ENCODE measurements at places on chromosomes 11 and 22.

GRCh38 chr22:30092686-30093085, 12.4 kb downstream of the HORMAD2 start:
- DNase-seq, result no peak

DNA sequence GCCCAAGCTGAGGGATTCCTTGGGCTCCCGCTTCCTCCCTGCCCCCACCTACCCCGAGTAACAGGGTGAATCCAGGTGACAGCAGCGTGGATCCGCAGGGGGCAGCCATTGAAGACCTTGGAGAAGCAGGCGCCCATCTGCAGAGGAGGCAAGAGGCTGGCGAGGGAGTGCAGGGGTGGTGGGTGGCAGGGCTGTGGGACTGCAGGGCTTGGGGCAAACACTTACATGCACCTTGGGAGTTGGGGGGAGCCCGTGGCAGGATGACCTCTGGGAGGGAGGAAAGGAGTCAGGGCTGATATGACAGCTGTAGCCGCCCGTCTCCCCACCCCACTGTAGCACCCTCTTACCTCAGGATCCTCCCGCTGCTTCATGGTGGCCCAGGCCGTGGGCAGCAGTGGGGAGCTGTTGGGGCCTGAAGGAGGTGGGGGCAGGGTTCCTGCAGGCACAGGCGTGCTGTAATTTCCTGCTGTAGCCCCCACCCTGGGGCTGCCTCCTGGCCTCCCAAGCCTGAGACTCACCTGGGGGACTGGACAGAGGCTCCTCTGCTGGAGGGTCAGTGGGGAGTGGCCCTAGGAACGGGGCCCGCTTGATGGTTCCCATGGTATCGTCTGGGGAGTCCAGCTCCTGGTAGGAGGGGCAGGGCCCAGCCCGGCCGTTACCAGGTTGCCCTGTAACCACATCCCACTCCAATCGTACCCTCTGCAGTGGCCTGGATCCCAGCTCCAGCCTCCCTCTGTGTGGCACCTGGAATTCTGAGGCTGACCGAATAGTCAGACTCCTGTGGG, 6.1 kb downstream of the MAP4K2 start:
- DNase-seq, result no peak

DNA sequence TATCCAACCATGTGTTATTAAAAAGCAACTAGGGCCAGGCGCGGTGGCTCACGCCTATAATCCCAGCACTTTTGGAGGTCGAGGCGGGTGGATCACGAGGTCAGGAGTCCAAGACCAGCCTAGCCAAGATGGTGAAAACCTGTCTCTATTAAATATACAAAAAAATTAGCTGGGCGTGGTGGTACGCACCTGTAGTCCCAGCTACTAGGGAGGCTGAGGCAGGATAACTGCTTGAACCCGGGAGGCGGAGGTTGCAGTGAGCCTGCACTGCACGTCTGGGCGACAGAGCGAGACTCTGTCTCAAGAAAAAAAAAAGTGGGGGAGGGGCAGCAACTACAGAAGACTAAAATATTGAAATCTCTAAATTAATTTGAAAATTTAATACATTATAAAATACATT, 18.4 kb downstream of the CHORDC1 start:
- no peak for DNase-seq

GRCh38 chr11:7927635-7928034, 3.4 kb downstream of the OR10A6 start:
- DNase-seq, result no peak

DNA sequence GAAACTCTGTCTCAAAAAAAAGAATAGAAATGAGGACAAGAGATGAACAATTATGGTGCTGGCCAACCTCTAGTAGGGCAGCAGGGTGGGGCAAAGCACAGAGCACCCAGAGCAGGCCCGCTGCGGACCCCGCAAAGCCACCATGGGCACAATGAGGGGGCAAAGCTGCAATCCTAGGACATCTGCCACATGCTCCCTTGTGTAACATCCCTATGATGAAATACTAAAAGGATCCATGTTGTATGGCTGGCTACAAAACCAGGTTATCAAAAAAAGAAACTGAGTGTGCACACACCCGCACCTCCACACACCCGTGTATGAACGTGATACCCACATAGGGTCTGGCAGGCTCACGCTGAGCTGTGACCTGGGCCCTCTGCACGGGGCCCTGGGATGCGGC, 7.4 kb downstream of the ATP5MGL start:
- no peak for DNase-seq

- DNase-seq, result no peak
Measured at GRCh38 chr11:126918556-126918955, 82.0 kb downstream of the KIRREL3 start.

- DNase-seq, result no peak
Measured at GRCh38 chr22:45499746-45500145, 2.9 kb upstream of the FBLN1 start.

DNA sequence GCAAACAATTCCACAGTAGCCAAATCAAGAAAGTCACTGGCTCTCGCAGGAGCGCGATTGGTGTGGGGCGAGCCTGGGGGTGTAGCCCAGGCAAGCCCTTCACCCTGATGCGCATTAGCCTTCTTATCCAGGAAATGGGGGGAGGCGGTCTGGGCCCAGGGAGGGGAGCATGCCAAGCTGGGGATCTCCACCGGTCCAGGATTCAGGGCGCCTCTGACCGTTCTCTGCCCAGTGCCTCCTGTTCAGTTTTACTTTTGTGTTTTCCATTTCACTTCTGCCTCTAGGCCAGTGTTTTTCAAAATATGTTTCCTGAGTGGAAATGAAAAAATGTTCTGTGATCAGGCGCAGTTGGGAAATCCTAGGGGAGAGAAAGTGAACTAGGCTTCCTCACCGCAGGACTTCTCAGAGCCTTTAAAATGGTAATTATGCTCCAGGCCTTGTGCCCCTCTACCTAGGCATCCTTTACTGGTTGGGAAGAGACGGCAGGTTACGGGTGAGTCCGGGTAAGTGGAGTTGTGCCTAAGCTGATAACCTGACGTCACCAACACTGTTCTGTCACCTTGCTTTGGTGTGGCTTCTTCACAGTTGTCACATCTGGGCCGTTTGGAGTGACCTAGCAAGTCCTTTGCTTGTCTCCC, 18.4 kb downstream of the LRP5 start:
- no peak for DNase-seq

GRCh38 chr22:48353116-48353947, 1474.3 kb downstream of the BRD1 start:
- DNase-seq, result no peak

- no peak for DNase-seq
Measured at GRCh38 chr22:35984183-35985175, 44.1 kb downstream of the RBFOX2 start.

DNA sequence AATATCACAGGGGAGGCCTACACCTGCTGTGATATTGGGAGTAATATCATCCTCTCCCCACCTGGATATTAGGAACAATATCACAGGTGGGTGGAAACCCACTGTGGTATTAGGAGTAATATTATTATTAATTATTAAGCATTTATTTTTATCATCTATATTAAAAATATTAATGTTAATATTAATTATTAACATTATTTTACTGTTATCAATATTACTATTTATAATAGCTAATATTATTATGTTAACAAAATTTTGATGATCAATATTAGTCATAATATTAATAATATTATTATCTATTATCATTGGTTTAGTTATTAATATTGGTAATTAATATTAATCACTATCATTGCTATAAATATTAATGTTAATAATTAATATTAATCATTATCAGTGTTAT, 161.1 kb upstream of the API5 start:
- DNase-seq, result no peak

DNA sequence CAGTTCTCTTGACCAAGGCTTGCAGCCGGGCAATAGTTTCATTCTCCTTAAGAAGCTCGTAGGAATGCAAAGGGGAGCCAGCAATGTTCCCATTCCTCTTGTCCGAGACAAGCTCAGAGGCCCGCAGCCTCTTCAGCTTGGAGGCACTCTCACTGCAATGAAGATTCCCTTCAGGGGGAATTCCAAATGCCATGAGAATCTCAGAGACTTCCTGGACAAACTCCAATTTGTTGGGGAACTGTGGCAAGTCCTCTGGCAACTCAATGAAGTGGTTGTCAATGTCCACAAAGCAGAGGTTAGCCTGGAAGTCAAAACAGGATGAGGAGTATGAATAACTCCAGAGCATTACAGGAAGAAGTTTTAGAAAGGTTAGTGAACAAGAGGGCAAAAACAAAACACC, 84.4 kb downstream of the DENND5A start:
- no peak for DNase-seq

DNA sequence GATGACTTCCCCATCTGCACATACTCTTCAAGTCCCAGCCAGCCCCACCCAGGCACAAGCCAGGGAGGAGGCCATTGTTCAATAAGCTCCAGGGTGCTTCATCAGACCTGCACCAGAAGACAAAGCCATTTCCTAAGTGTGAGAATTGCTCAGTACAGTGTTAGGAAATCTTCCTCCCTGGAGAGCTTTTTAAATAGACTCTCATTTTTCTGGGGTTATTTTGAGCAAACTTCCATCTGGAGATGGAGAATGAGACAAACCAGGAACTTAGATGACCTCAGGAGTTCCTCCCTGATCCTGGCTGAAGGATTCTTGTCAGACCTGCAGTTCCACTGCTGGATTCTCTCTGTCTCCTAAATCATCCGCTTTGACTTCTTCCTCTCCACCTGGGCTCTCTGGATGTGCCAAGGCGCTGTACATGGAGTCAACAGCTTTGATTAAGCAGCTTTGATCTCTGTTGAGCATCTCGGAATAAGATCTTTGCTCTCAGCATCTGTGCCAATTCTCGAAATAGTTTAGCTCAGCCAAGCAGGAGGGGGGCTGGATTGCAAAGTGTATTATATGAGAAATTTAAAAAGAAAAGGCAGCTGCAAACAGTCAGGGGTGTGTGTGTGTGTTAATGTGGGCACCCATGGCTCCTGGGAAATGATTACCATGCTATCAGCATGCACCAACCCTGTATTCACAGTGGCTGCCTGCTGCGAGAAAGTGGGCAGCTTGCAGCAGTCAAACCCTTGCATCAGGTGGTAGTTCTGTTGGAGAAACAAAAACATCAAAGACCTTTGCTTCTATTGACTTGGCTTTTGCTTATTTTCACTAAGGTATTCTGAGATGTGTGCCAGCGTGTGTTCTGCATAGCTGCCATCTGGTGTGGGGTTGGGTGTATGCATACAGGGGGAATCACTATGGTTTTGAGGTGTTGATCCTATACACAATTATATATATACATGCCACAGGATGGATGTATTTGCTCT, 70.2 kb upstream of the NAV2 start:
- no peak for DNase-seq

- no peak for DNase-seq
Measured at GRCh38 chr11:72779495-72780128, 14.2 kb downstream of the STARD10 start.

- DNase-seq, result no peak
Measured at GRCh38 chr22:21703684-21704316, 31.8 kb downstream of the YPEL1 start.

DNA sequence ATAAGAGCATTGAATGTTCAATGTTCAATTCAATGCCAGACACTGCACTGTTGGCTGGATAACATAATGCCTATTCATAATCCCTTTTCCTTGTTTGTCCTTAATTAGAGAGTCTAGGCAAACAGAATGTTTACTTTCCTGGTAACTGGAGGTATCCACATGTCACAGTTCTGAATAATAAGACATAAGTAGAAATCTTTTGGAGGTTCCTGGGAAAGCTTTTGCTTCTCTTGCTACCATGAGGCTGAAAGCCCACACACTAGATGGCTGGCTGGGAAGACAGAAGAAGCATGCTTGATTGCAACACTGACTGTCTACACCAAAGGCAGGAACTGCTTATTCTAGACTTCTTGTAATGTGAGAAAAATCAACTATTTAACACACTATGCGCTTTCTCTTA, 79.5 kb downstream of the GAB2 start:
- no peak for DNase-seq

DNA sequence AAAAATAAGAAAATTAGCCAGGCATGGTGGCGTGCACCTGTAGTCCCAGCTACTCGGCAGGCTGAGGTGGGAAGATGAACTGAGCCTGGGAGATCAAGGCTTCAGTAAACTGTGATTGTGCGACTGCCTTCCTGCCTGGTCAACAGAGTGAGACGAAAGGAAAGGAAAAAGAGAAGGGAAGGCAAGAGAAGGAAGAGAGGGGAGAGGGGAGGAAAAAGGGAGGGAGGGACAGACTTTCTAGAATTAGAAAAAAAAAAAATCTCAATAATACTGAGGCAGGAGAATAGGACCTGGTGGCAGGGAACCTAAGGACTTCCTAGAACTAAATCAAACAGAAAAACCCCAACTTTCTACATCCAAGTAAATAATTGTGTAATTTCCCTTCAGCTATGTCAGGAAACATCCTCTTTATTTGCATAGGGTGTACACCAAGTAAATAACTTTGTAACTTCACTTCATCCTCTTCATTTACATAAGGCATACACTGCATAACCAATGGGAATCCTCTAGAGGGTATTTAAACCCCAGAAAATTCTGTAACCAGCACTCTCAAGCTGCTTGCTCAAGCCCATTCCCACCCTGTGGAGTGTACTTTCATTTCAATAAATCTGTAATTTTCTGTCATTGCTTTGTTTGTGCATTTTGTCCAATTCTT, 8.7 kb downstream of the SBF2 start:
- no peak for DNase-seq

DNA sequence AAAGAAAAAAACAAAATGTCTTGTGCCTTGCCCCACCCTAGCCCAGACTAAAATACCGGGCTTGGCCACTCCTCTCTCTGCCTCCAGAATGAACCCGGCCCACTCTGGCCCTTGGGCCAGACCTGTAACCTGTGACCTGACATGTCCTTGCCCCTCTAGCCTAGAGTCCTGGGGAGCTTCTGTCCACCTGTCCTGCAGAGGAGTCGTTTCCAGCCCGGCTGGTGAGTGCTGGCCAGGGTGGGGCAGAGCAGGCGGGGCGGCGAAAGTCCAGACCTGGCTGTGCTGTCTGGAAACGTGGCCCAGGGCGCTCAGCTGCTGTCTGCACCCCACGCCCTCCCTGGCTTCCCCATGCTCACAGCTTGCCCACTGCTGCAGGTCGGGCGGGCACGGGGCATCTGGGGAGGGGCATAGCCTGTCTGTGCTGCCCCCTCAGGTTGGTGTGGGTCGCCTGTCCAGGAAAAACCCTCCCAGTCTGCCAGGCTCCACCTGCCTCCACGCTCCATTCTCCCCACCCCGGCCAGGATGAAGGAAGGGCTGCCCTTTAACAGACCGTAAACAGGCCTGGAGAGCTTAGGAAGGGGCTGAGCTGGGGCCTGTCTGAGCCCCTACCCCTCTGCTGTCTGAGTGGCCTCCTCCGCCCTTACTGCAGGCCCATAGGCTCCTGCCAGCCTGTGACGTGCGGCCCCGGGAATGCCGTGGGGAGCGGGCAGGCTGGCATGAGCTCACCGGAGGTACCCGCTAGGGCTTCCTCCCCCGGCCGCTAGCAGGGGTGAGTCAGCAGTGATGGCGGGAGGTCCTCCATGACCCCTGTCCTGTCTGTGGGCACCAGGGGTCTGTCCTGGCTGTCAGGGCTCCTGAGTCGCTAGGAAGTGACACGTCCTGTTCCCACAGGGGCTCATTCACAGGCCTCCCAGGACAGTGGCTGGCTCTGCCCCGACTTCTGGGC, 1.9 kb downstream of the CD151 start:
- no peak for DNase-seq

GRCh38 chr11:3926458-3927095, 71.1 kb downstream of the STIM1 start:
- no peak for DNase-seq

- DNase-seq, result no peak
Measured at GRCh38 chr22:17350292-17350691, 19.0 kb upstream of the CECR2 start.
